Colonic mucosa (tissue), 4 donors: ENCODE measurements at places on chromosomes 1 and 21.
A peak's percentile ranks its signal among the peaks of the same experiment; 100 is the strongest.

- H3K4me3 ChIP-seq: no peak overlapping the region
- no peaks in the 10 kb centered on the region for H3K4me1 ChIP-seq
- H3K27me3 ChIP-seq: no peaks in the 10 kb centered on the region
- DNase-seq: no peak
Measured at GRCh38 chr1:89464008-89464407, 60.6 kb upstream of the LRRC8B start.

DNA sequence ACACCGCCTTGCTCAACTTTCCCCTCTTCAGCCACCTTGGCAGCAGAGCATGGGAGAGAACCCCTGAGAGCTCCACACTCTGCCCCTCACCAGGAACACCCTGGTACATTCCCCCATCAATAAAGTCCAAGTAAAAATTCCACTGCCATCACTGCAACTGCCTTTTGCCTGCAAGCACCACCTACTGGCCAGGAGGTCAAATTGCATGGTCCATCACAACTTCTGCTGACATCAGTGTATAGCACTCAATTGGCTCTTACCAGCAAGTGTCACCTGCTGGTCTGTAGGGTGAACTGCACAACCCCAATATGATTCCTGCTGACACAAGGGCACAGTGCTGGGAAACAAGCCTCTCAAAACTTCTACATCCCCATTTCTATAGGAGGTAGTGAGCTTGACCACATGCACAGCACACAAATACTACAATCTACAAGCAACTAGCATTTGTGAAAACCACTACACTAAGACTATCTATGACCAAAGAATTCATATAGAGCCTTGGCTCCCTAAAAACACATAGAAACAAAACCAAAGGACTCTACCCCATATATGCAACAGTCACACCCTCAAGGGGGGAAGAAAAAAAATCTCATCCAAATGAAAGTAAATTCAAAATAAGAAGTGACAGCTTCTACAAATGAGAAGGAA is 69.2 kb downstream of the FASLG start:
- no peak overlapping the region for H3K27ac ChIP-seq
- no peaks in the 10 kb centered on the region for H3K4me1 ChIP-seq
- no peaks in the 10 kb centered on the region for H3K36me3 ChIP-seq
- no peaks in the 10 kb centered on the region for H3K27me3 ChIP-seq

GRCh38 chr1:46277658-46278373 is 25.6 kb downstream of the LRRC41 start:
- H3K27ac ChIP-seq: no peak overlapping the region
- no peak overlapping the region for H3K4me3 ChIP-seq
- no peaks in the 10 kb centered on the region for H3K4me1 ChIP-seq
- H3K36me3 ChIP-seq: peaks cover 17% of the 10 kb centered on the region

DNA sequence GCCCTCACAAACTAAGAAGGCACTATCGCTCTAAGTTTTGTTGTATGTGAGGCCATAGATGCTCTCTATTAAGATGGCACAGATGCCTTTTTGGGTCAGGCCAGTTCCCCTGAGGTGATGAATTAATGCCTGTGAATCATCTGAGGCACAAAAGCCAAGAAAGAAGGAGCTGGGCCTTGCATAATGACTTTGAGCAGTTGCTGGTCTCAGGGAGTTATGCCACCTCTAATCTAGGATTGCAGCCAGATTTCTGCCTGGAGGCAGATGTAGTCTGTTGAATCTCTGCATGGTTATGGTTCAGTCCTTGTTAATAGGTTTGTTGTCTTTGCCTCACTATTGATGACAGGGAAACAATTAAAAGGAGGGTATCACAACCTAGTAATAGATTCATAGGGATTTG is 168.1 kb upstream of the CHRM3 start:
- no peaks in the 10 kb centered on the region for H3K4me1 ChIP-seq
- no peak for DNase-seq
- H3K27me3 ChIP-seq: no peaks in the 10 kb centered on the region
- H3K36me3 ChIP-seq: no peaks in the 10 kb centered on the region
- no peak overlapping the region for H3K27ac ChIP-seq
- H3K4me3 ChIP-seq: no peak overlapping the region

DNA sequence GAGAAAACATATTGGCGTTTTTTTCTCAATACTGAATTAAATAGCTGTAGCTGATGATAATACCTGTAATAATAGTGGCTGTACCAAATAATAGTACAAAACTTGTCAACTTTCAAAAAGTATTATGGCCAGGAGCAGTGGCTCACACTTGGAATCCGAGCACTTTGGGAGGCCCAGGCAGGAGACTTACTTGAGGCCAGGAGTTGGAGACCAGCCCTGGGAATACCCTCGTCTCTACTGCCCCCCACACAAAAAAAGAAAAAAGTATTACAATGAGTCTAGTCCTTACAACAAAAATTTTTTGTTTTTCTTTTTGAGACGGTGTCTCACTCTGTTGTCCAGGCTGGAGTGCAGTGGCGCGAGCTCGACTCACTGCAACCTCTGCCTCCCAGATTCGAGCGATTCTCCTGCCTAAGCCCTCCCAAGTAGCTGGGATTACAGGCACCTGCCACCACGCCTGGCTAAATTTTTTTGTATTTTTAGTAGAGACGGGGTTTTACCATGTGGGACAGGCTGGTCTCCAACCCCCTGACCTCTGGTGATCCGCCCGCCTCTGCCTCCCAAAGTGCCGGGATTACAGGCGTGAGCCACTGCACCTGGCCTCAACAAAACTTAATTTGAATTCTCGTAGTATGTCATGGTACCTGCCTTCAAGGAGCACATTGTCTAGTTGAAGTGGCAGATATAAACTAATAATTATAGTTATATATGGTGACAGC is 1.4 kb downstream of the RBBP4 start:
- no peaks in the 10 kb centered on the region for H3K36me3 ChIP-seq
- peak overlapping the region; percentile 89 for H3K4me3 ChIP-seq

GRCh38 chr1:26075421-26076144 is 8.2 kb upstream of the TRIM63 start:
- no peaks in the 10 kb centered on the region for H3K27me3 ChIP-seq
- no peak overlapping the region for H3K4me3 ChIP-seq
- H3K4me1 ChIP-seq: no peaks in the 10 kb centered on the region

GRCh38 chr1:205488074-205488723 is 16.3 kb upstream of the CDK18 start:
- no peaks in the 10 kb centered on the region for H3K36me3 ChIP-seq
- no peaks in the 10 kb centered on the region for H3K4me1 ChIP-seq
- no peaks in the 10 kb centered on the region for H3K27me3 ChIP-seq
- H3K27ac ChIP-seq: no peak overlapping the region
- no peak overlapping the region for H3K4me3 ChIP-seq

GRCh38 chr1:65650682-65651081 is 142.0 kb upstream of the PDE4B start:
- H3K36me3 ChIP-seq: no peaks in the 10 kb centered on the region
- H3K4me3 ChIP-seq: no peak overlapping the region
- no peaks in the 10 kb centered on the region for H3K4me1 ChIP-seq

- H3K4me1 ChIP-seq: peaks cover 13% of the 10 kb centered on the region
- DNase-seq: peak; percentile 80
- peak overlapping the region; percentile 75 for H3K27ac ChIP-seq
- no peaks in the 10 kb centered on the region for H3K36me3 ChIP-seq
Measured at GRCh38 chr1:67713057-67713846, 28.3 kb downstream of the GADD45A start.

GRCh38 chr1:15029786-15030185 is 123.8 kb upstream of the TMEM51 start:
- peaks cover 5% of the 10 kb centered on the region for H3K4me1 ChIP-seq
- no peaks in the 10 kb centered on the region for H3K36me3 ChIP-seq
- no peak overlapping the region for H3K4me3 ChIP-seq

DNA sequence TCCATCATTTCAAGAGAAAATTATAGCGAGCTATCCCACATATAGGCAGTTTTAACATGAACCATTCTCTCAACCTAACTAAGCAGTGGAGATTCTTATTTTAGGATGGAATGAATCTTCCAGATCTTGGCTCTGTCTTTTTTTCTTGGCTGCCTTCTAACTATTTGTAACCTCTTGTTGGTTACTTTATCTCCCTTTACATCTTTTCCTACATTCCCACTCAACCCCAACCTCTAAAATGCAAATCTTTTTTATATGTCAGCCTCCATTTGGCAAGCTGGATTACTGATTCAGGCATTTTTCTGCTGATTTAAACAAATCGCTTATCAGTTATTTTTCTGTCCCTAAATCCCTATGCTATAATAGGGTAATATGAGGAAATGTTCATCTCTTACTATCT is 46.9 kb upstream of the LHX8 start:
- no peaks in the 10 kb centered on the region for H3K36me3 ChIP-seq
- H3K27ac ChIP-seq: no peak overlapping the region
- no peak for DNase-seq

DNA sequence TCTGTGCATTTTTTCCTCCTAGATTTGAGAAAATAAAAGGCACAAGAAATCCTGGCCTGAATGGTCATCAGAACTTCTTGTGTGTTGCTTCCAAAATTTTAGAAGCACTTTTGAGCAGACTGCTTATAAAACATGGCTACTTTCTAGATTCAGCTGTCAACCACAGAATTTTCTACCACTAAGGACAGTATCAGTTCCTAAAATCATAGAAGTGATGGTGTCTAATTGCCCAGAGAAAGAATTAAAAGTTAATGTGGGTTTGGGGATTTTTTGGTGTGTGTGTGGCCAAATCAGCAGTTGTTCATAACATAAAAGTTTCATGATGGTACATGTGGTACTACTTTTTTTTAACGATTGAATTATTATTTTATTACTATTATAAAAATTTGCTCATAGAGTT is 171.4 kb upstream of the SNX7 start:
- no peak for DNase-seq
- H3K36me3 ChIP-seq: no peaks in the 10 kb centered on the region
- no peaks in the 10 kb centered on the region for H3K27me3 ChIP-seq
- no peak overlapping the region for H3K4me3 ChIP-seq

- H3K27ac ChIP-seq: no peak overlapping the region
- no peak overlapping the region for H3K4me3 ChIP-seq
- H3K27me3 ChIP-seq: no peaks in the 10 kb centered on the region
- H3K4me1 ChIP-seq: no peaks in the 10 kb centered on the region
- no peaks in the 10 kb centered on the region for H3K36me3 ChIP-seq
Measured at GRCh38 chr1:115596080-115596780, 45.5 kb upstream of the VANGL1 start.

- H3K4me1 ChIP-seq: no peaks in the 10 kb centered on the region
- no peaks in the 10 kb centered on the region for H3K27me3 ChIP-seq
- H3K27ac ChIP-seq: peak overlapping the region; percentile 25
- no peak overlapping the region for H3K4me3 ChIP-seq
Measured at GRCh38 chr1:115237507-115237906, 100.5 kb downstream of the NGF start.

DNA sequence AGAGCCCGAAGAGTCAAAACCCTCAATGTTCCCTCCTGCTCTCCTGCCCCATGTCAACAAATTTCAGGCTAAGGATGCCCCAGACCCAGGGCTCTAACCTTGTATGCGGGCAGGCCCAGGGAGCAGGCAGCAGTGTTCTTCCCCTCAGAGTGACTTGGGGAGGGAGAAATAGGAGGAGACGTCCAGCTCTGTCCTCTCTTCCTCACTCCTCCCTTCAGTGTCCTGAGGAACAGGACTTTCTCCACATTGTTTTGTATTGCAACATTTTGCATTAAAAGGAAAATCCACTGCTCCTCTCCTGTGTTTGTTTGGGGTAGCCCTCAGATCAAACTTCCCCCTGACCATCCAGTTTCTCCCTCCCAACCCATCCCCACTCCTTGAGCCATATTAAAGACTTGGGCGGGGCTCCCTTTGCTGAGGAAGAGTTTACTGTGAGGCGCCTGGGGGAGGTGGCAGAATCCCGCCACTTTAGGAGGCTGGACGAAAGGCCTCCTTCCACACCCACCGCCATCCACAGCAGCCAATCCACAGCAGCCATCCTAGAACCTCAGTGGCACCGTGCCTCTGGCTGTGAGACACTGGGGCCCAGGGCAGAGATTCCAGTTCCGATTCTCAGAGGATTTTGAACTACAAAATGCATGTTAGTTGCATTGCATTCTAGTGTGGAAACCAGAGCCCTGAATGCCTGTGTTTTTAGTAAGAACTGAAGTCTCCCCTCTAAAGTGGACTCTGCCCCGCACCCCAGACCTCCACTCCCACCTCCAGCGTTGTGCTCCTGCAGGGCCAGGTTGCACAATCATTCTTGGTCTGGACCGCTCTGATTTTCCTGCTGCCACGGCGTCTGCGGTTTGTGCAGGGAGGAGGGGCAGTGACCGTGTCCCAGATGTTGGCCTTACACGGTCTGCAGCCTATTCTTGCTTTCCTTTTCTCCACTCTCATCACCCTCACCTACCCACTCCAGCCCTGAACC is 3.0 kb downstream of the OLFML3 start:
- DNase-seq: peak; percentile 56
- H3K27ac ChIP-seq: peak overlapping the region; percentile 2
- H3K27me3 ChIP-seq: no peaks in the 10 kb centered on the region

- H3K36me3 ChIP-seq: no peaks in the 10 kb centered on the region
- H3K4me1 ChIP-seq: peaks cover 5% of the 10 kb centered on the region
- peak overlapping the region; percentile 83 for H3K4me3 ChIP-seq
- no peak for DNase-seq
Measured at GRCh38 chr1:112620377-112620695, 704 bp downstream of the CAPZA1 start.

DNA sequence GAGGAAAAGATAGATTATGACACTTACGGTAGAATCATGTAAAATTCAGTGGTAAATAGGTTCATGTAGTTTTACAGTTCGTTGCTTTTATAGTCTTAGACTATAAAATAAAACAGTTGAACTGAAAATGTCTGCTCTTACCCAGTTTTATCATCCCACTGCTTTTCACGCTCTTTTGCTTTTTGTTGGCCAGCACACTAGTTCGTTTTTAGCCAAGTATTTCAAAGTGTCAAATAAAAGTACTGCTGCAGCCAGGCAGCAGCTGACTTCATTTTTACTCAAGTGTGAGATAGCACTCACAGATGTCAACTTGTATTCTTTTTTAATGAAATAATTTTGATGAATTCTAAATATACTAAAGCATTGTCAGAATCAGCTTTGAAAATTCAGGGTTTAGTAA is 18.5 kb upstream of the BTG3 start:
- no peaks in the 10 kb centered on the region for H3K4me1 ChIP-seq
- no peaks in the 10 kb centered on the region for H3K27me3 ChIP-seq
- no peak for DNase-seq
- H3K36me3 ChIP-seq: no peaks in the 10 kb centered on the region
- no peak overlapping the region for H3K27ac ChIP-seq
- H3K4me3 ChIP-seq: no peak overlapping the region

- no peak for DNase-seq
- H3K4me3 ChIP-seq: no peak overlapping the region
- H3K27me3 ChIP-seq: no peaks in the 10 kb centered on the region
- no peak overlapping the region for H3K27ac ChIP-seq
Measured at GRCh38 chr1:1556505-1556904, 16.1 kb upstream of the TMEM240 start.

- no peaks in the 10 kb centered on the region for H3K27me3 ChIP-seq
- H3K4me3 ChIP-seq: no peak overlapping the region
- DNase-seq: no peak
- H3K4me1 ChIP-seq: no peaks in the 10 kb centered on the region
- H3K36me3 ChIP-seq: no peaks in the 10 kb centered on the region
Measured at GRCh38 chr1:111392460-111392945, 35.0 kb downstream of the OVGP1 start.
